ENCODE measurements at places on chromosomes 5 and 9.

DNA sequence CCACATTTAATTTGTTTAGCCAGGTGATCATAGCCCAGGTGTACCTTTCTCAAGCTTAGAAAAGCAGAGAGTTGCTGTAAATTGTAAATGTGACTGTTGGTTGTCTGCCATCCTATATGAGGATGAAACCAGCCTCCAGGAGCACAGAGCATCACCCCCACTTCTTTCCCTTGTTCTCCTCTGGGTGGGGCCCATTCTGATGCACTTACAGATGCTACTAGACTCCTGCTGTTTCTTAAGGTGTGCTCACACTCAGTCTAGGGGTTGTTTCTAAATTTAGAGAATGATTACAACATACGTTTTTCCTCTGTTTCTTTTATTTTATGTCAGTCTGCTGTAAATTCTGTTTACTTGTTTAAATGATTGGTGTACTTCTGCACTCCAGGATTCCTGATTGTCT is 10.5 kb downstream of the PTCD2 start:
- no peak for DNase-seq

DNA sequence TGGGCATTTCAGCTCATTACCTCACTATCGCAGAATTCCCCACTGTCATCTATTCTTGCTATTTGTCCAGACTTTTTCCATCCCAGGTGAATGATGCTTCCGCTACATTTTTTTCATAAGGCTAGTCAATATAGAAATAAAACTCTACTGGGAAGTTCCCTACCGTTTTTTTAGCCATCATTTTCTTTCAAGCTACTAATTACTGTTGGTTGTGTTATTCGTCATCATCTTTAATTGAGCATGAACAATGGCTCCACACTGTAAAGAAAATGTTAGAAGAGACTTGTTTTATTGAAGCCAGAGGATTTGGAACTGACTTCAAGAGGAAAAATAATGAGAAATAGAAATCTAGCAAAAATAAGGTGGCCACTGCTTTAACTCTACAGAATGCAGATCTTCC is 265.0 kb downstream of the ZNF608 start:
- no peak for DNase-seq

GRCh38 chr5:171682801-171683200 is 102.8 kb upstream of the SMIM23 start:
- no peak for DNase-seq

GRCh38 chr9:19629488-19629887 is 159.3 kb downstream of the SLC24A2 start:
- no peak for DNase-seq

DNA sequence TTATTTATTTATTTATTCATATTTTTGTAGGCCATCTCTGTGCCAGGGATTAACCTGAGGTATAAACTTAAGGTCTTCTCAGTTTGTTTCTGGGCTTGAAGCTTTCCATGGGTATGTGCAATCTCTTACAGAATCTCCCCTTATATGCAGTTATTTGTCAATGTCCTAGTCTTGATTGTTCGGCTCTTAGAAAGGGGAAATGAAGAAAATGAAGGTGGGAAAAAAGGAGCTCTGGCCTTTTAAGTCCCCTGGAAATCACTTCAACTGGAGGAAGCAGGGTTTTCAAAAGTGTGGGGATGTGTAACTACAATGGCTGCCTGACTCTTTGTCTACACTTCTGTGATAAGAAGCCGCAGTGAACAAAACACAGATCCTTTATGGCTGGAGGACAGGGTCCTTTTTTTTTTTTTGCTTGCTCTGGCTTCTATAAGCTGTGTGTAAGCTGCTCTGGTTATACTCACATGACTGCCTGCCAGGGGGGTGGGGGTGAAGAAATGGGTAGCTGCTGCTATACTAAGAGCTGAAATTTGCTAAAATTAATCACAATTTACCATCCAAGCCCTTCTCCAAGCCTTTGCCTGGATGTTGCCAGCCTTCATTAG is 33.7 kb downstream of the CENPP start:
- no peak for DNase-seq

DNA sequence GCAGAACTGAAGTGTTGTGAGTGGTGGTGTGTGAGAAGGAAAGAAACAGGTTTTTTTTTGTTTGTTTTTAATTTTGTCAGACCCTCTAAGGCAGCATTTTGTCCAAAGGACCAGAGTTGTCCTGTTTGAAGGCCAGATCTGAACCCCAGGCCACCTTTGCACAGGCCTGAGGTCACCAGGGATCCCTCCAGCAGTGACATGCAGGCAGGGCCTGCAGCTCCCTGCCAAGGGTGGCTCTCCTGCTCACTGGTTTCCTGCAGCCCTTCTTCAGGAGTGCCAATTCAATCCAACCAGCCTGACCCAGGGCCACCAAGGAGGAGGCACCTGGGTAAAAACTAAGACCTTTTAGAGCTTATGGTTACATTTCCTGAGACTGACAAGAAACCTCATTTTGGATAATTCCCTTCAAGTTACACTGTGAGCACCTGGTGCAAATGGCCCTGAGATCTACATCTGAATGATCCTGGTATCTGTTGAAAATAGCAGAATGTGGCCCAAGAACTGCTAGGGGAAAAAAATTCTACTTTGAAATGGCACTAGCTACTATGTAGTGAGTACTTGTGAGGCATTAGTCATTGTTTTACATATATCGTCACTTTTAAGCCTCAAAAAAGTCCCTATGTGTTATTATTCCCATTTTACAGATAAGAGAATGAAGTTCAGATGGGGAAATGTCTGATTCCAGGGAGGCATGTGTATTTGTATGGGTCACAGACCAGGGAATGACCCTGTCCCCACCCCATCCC is 33.5 kb upstream of the SMU1 start:
- DNase-seq = no peak

All from stimulated activated CD8-positive, alpha-beta memory T cell treated with anti-CD3 and anti-CD28 coated beads, Interleukin-4, amount 100 ng/mL, for 1 hour (primary cell).